ENCODE measurements at places on chromosomes 3 and 15.

DNA sequence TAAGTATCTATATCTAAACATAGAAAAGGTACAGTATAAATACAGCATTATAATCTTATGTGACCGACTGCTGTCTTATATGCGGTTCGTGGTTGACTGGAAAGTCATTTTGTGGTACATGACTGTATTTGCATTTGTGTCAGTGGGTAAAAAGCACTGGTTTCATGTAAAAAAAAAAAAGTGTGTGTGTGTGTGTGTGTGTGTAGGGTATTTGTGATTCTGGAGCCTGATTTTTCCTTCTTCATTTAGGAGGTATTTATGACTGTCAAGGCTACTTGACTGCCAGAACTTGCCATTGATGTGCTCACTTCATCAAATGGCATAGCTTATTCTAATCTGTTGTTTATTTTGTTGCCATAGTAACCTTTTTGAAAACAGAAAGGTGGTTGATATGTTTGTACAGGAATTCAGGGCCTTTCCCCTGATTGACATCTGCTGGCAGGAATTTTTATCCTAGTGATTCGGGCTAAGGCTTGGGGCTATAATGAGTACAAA, 63.2 kb downstream of the AKAP13 start:
- H3K36me3 ChIP-seq = no peaks in the 10 kb centered on the region
- no peaks in the 10 kb centered on the region for H3K27me3 ChIP-seq
- H3K27ac ChIP-seq = peak overlapping the region; percentile 31
- H3K4me3 ChIP-seq = no peak overlapping the region
- no peak for DNase-seq
- peaks cover 32% of the 10 kb centered on the region for H3K4me1 ChIP-seq

- no peaks in the 10 kb centered on the region for H3K36me3 ChIP-seq
- no peak overlapping the region for H3K4me3 ChIP-seq
- H3K27me3 ChIP-seq = no peaks in the 10 kb centered on the region
- no peak for DNase-seq
- no peak overlapping the region for H3K27ac ChIP-seq
Measured at GRCh38 chr3:178284181-178284580, 252.1 kb upstream of the KCNMB2 start.

DNA sequence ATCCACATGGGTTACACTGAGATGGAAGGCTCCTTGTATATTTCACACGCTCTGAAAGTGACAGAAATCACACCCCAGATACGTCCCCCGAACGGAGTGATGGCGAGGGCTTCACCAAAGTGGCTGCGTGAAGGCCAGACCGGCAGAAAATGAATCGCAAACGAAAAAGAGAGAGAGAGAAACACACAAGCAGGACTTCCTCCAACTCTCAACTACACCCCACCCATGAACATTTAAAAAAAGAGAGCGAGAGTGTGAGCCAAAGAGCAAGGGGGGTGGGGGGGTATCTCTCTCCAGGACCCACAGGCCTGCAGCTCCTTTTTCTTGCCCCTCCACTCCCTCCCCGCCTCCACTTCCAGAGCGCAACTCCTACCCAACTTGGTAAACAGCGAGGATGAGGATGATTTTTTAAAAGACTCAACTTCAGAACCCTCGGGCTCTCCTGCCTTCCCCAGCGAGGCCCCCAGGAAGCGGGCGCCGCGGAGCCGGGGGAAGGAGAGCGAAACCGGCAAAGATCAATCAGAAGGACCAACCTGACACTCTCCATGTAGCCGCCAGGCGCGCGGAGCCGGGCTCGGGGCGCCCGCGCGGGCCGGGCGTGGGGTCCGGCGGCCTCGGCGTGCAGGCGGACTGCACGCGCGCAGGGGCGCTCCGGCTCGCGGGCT, 519.1 kb downstream of the FOXP1 start:
- peak overlapping the region; percentile 78 for H3K4me3 ChIP-seq
- H3K27ac ChIP-seq = peak overlapping the region; percentile 93
- H3K27me3 ChIP-seq = no peaks in the 10 kb centered on the region

DNA sequence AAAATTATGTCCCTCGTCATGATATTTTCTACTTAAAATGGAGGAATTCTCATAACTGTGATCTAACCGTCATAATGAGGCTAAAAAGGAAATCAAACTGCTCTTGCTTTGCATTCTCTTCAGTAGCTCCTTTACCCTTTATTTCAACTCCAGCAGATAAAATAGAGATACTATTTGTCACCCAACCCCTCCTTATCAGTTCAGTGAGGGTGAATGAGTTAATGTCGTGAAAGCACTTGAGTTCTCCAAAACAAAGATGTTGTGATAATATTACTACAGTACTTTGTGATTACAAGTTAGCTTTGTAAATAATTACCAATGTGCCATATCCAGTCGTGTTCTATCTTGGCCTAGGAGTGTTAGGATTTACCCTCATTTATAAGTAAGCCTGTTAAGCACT, 63.4 kb upstream of the ANKRD28 start:
- no peaks in the 10 kb centered on the region for H3K27me3 ChIP-seq
- DNase-seq = no peak
- peaks cover 10% of the 10 kb centered on the region for H3K4me1 ChIP-seq
- no peak overlapping the region for H3K4me3 ChIP-seq
- H3K36me3 ChIP-seq = no peaks in the 10 kb centered on the region
- no peak overlapping the region for H3K27ac ChIP-seq

- no peak for DNase-seq
- no peak overlapping the region for H3K4me3 ChIP-seq
Measured at GRCh38 chr3:64563751-64564150, 124.0 kb downstream of the ADAMTS9 start.

DNA sequence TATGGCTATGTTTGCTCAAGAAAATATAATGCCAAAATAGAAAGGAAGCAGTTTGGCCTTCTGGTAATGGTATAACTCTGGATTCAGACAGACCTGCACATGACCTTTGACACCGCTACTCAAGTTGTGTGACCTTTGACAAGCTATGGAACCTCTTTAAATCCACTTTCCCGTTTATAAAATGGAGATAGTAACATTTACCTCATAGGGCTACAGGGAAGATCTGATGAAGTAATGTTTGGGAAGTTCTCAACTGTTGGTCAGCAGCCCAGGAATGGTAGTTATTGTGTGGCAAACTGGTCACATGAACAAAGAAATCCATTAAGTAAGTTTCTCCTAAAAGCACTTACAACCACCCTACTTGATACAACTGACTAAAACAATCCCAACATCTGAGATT, 95.1 kb upstream of the PHLDB2 start:
- H3K4me3 ChIP-seq = no peak overlapping the region
- no peaks in the 10 kb centered on the region for H3K36me3 ChIP-seq
- DNase-seq = no peak
- H3K27ac ChIP-seq = peak overlapping the region; percentile 42

DNA sequence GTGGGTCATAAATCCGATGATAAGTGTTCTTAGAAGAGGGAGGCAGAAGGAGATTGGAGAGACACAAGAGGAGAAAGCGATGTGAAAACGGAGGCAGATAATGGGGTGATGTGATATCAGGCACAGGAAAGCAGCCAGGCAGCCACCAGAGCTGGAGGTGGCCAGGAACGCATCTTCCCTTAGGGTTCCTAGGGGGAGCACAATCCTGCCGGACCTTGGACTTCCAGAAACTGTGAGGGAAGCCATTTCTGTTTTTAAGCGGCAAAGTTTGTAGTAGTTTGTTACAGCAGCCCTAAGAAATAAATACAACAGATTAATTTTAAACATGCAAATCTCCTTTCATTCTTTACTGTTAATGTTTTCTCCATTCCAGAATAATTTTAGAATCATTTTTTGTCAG, 259.9 kb upstream of the TMC3 start:
- H3K36me3 ChIP-seq = no peaks in the 10 kb centered on the region

DNA sequence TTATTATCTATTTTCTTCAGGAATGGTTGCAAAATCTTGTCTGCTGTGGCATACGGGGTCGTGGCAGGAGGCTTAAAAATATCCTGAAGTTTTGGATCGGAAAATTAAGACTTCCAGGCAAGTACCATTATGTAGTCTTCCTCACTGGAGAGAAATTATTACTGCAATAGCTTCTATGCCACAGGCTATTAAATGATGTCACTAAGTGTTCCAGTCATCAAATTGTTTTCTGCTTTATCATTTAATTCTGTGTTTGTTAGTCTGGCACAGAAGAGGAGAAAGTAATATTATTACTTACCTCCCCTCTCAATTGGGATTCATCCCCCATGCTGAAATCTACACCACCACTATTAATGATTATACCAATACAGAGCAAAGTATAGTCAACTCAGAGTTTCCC, 378.2 kb upstream of the ALCAM start:
- no peaks in the 10 kb centered on the region for H3K36me3 ChIP-seq
- H3K4me3 ChIP-seq = no peak overlapping the region
- H3K4me1 ChIP-seq = no peaks in the 10 kb centered on the region
- H3K27ac ChIP-seq = no peak overlapping the region

- no peaks in the 10 kb centered on the region for H3K4me1 ChIP-seq
- no peak overlapping the region for H3K27ac ChIP-seq
- H3K4me3 ChIP-seq = no peak overlapping the region
- H3K36me3 ChIP-seq = no peaks in the 10 kb centered on the region
- no peak for DNase-seq
Measured at GRCh38 chr3:29892976-29893554, 612.2 kb downstream of the RBMS3 start.

GRCh38 chr3:7332696-7333095, 471.8 kb downstream of the GRM7 start:
- no peak overlapping the region for H3K4me3 ChIP-seq
- no peaks in the 10 kb centered on the region for H3K27me3 ChIP-seq
- DNase-seq = no peak
- H3K36me3 ChIP-seq = no peaks in the 10 kb centered on the region

GRCh38 chr15:98842973-98843285, 164.7 kb downstream of the PGPEP1L start:
- DNase-seq = no peak
- H3K36me3 ChIP-seq = no peaks in the 10 kb centered on the region
- H3K27me3 ChIP-seq = no peaks in the 10 kb centered on the region
- no peak overlapping the region for H3K27ac ChIP-seq

GRCh38 chr3:10289077-10289476, 3.7 kb downstream of the GHRL start:
- H3K27me3 ChIP-seq = no peaks in the 10 kb centered on the region
- H3K27ac ChIP-seq = no peak overlapping the region
- H3K36me3 ChIP-seq = no peaks in the 10 kb centered on the region

- H3K27me3 ChIP-seq = no peaks in the 10 kb centered on the region
- no peak overlapping the region for H3K4me3 ChIP-seq
- no peaks in the 10 kb centered on the region for H3K36me3 ChIP-seq
- DNase-seq = no peak
- H3K27ac ChIP-seq = no peak overlapping the region
Measured at GRCh38 chr3:90080988-90081387, 973.6 kb downstream of the EPHA3 start.

- no peaks in the 10 kb centered on the region for H3K27me3 ChIP-seq
- H3K27ac ChIP-seq = no peak overlapping the region
- no peaks in the 10 kb centered on the region for H3K36me3 ChIP-seq
- peaks cover 33% of the 10 kb centered on the region for H3K4me1 ChIP-seq
Measured at GRCh38 chr3:50231581-50231980, 4.4 kb upstream of the GNAI2 start.

GRCh38 chr15:101003706-101004105, 84.5 kb downstream of the LRRK1 start:
- H3K36me3 ChIP-seq = no peaks in the 10 kb centered on the region
- H3K27ac ChIP-seq = no peak overlapping the region
- H3K4me1 ChIP-seq = peaks cover 17% of the 10 kb centered on the region

GRCh38 chr3:181948286-181948685, 236.6 kb downstream of the SOX2 start:
- no peaks in the 10 kb centered on the region for H3K4me1 ChIP-seq
- H3K4me3 ChIP-seq = no peak overlapping the region
- H3K36me3 ChIP-seq = no peaks in the 10 kb centered on the region
- H3K27me3 ChIP-seq = no peaks in the 10 kb centered on the region
- H3K27ac ChIP-seq = no peak overlapping the region
- no peak for DNase-seq

DNA sequence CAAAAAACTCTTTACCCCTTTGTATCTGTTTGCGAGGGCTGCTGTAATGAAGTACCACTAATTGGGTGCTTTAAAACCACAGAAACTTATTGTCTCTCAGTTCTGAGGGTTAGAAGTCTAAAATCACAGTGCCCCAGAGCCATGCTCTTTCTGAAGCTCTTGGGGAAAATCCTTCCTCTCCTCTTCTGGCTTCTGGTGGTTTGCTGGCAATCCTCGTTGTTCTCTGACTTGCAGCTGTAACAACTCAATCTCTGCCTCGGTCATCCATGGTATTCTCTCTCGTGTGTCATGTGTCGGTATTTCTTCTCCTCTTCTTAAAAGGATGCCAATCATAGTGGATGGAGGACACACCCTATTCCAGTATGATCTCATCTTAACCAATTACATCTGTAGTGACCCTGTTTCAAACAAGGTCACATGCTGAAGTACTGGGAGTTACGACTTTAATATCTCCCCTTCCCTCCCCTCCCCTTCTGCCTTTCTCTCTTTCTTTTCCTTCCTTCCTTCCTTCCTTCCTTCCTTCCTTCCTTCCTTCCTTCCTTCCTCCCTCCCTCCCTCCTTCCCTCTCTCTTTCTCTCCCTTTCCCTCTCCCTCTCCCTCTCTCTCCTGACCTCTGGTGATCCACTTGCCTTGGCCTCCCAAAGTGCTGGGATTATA, 6.5 kb upstream of the ARL8B start:
- no peaks in the 10 kb centered on the region for H3K4me1 ChIP-seq
- H3K27me3 ChIP-seq = no peaks in the 10 kb centered on the region
- H3K4me3 ChIP-seq = no peak overlapping the region
- DNase-seq = no peak
- no peak overlapping the region for H3K27ac ChIP-seq

DNA sequence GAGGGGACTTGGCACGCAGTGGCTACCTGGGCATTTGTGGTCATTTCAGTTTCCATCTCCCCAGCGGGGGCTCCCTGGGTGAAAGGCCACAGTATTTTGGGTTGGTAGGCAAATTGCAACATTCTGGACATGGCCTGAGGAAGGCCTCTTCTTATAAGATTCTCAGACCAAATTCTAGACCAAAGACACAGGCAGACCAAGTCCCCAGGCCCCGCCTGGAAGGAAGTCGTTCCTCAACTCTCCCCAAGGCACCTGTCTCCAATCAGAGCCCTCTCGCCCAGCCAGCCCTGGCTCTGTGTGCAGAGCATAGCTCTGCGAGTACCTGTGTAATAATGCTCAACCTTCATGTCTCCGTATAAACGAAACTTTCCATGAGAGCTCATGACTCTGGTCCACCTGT, 53.1 kb downstream of the GRIP2 start:
- H3K4me3 ChIP-seq = no peak overlapping the region
- no peak overlapping the region for H3K27ac ChIP-seq
- peaks cover 4% of the 10 kb centered on the region for H3K4me1 ChIP-seq
- H3K27me3 ChIP-seq = no peaks in the 10 kb centered on the region

- peaks cover 25% of the 10 kb centered on the region for H3K4me1 ChIP-seq
- DNase-seq = no peak
- H3K36me3 ChIP-seq = no peaks in the 10 kb centered on the region
- no peaks in the 10 kb centered on the region for H3K27me3 ChIP-seq
- H3K27ac ChIP-seq = peak overlapping the region; percentile 43
Measured at GRCh38 chr15:90054618-90055097, 47.6 kb downstream of the IDH2 start.

Measured in upper lobe of left lung (tissue), 6 donors.